ENCODE measurements at places on chromosomes 1 and 21. TPM values are rescaled to one million over a fixed set of nuclear protein-coding genes. Genes with fewer than 3 reads are reported as not detected.

- DNase-seq: no peak
These were observed 36.1 kb upstream of the IVNS1ABP start for GRCh38 chr1:185353124-185353523.

TLR5 gene
- total RNA-seq: 0.60 TPM

GRCh38 chr1:32240140-32240951, 6.7 kb upstream of the FAM167B start:
- DNase-seq: peak; percentile 66

FRRS1 gene
- total RNA-seq: 2.3 TPM

ALG14 gene
- 4.1 TPM for total RNA-seq

ZBTB8B gene
- not detected for total RNA-seq

GRCh38 chr1:63575340-63575826, 17.8 kb upstream of the PGM1 start:
- DNase-seq: no peak

DNAI4 gene
- total RNA-seq: 1.8 TPM

C1orf94 gene
- total RNA-seq: not detected

- DNase-seq: no peak
These were observed 57.3 kb downstream of the MACF1 start for GRCh38 chr1:39261712-39262221.

GRCh38 chr21:28402616-28402989, 590.1 kb downstream of the LTN1 start:
- no peak for DNase-seq

- DNase-seq: peak; percentile 65
These were observed 9.3 kb upstream of the SRARP start for GRCh38 chr1:15994590-15995351.

DNA sequence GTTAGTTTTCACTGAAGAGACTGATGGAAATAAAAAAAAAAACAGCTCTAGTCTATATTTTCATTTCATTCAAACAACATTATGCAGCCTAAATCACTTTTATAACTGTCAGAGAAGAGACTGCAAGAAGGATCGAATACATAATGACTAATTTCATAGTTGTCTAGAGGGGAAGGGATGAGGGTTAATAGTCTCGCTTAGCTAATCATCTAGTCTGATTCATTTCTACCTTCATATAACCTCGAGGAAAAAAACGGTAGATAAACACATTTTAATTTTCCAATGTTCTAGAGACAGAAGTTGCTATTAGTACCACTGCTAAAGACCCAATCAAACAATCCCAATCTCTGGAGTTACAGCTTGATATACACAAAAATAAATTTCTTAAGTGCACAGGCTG, 3.5 kb downstream of the FUBP1 start:
- DNase-seq: no peak

GRCh38 chr1:33512226-33513011, 40.0 kb downstream of the ZSCAN20 start:
- DNase-seq: no peak

- DNase-seq: no peak
These were observed 21.2 kb upstream of the ELK4 start for GRCh38 chr1:205652984-205653383.

GRCh38 chr1:178733972-178734371, 8.9 kb downstream of the RALGPS2 start:
- no peak for DNase-seq

HPCA gene
- total RNA-seq: 0.36 TPM

PPIAL4G gene
- 0.14 TPM for total RNA-seq

DNA sequence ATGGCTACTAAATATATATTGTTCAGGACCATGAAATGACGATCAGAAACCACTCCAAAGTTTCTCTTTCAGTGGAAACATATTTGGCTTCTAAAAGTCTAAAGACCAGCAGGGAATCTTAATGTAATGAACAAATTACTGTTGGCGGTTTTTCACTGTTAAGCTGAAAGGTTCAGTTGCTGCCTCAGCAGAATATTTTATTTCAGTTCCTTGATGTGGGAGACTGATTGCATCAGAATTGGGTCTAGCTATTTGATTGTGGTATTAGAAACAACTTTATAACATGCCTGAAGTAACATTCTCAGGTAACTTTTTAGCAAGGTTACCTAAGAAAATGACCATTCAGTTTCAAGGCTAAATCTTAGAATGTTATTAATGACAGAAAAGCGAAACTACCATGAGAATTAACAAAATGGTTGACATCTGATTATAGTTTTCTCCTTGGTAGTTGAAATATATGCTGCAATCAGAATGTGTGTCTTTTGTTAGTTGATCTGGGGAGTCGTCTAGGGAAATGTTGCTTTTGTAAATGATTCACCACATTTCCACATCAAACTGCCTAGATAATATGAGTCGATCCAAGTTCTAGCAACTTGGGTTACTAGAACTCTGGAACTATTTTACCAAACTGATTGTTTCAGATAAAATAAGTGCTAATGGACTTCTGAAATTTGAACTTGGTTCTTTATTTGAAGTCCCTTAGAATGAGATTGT, 200.4 kb downstream of the HMCN1 start:
- no peak for DNase-seq

SPRR3 gene
- not detected for total RNA-seq

KPRP gene
- total RNA-seq: not detected

GRCh38 chr1:226987179-226987536, 47.1 kb downstream of the COQ8A start:
- DNase-seq: no peak

- no peak for DNase-seq
These were observed at the start of gene BSND for GRCh38 chr1:54998677-54999076. TSS of gene BSND (plus strand) at chr1:54998933. CDS start at chr1:54999187, 254 bp downstream.

- no peak for DNase-seq
These were observed 2.4 kb upstream of the ELF3 start for GRCh38 chr1:202007805-202008489.

PRXL2B gene
- total RNA-seq: 34.8 TPM

GRCh38 chr1:41478118-41478748, 6.2 kb downstream of the EDN2 start:
- DNase-seq: no peak

TACSTD2 gene
- total RNA-seq: not detected
